ENCODE measurements at places on chromosomes 16 and 17.

- no peak for DNase-seq
Observed at GRCh38 chr17:38609280-38610031, 3.7 kb upstream of the SRCIN1 start.

GRCh38 chr17:13939222-13939621 is 130.1 kb upstream of the COX10 start:
- DNase-seq: no peak

DNA sequence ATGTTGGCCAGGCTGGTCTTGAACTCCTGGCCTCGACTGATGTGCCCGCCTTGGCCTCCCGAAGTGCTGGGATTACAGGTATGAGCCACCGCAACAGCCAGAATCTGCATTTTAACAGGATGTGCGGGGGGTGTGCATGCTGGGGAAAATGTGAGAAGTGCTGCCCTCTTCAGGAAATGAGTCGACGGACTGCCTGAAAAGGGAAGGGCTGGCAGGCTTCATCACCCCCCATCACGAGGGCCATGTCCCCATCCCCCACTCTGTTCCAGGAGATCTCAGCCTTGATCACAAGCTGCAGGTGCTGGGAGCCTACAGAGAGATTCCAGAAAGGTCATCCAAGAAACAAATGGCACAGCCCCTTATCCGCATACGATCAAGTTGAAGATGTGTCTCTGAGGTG is 195.3 kb upstream of the RPL38 start:
- no peak for DNase-seq

GRCh38 chr17:46216682-46217081 is 23.5 kb upstream of the KANSL1 start:
- DNase-seq: no peak

- no peak for DNase-seq
Observed at GRCh38 chr16:26365161-26365940, 673.6 kb downstream of the HS3ST4 start.

DNA sequence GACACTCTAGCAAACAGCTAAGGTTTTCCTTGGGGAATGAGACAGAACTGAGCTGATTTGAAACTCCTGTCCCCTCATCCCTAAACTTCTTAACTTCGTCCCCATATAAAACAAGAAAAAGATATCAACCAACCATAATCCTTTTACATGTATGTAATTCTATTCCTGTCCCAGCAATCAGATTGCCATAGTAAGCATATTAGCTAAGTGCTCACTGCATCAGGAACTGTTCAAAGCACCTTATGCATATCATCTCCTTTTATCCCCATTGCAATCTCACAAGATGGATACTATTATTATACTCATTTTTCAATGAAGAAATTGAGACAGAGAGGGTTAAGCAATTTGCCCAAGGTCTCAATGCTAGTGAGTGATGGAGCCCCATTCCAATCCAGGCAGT is 6.8 kb downstream of the KIF18B start:
- no peak for DNase-seq

DNA sequence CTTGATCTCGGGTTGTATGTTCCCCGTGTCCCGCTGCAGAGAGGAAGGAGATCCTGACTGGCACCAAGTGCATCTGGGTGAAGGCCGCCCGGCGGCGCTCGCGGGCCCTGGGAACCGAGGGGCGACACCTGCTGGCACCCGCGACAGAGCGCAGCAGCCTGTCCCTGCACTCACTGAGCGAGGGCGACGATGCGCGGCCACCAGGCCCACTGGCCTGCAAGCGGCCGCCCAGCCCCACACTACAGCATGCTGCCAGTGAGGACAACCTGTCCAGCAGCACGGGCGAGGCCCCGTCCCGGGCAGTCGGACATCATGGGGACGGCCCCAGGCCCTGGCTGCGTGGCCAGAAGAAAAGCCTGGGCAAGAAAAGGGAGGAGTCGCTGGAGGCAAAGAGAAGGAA is 7.5 kb downstream of the BTBD17 start:
- no peak for DNase-seq
